Stimulated activated memory B cell treated with anti-CD40 and anti-IgM and Interleukin-4, amounts not matched to agents 10 μg/mL and 1 μg/mL and 100 μg/mL, for 72 hours (primary cell): ENCODE measurements at places on chromosomes 2 and 18.

DNA sequence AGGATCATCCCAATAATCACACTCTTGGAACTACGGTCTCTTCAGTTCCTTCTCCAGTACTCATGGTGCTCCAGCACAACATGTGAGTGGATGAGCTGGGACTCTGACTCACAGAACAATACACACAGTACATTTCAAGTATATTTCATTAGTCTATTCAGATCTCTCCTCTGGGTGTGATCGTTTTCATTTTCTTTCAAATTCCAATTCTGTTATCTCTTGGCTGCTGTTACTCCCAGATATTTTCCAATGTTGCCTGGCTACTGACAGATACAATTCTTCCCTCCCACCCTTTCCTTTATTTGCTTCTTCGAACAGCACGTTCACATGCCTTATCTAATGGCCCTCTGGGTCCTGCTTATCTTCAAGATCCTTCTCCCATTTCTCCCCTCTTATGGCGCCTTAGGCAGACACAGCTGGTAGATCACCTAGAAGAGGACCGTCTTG lies 216.0 kb downstream of the ACKR3 start:
- no peak for ATAC-seq

GRCh38 chr18:58490238-58490637 lies 138.7 kb downstream of the ALPK2 start:
- no peak for ATAC-seq

GRCh38 chr2:111910609-111911277 lies 12.3 kb downstream of the MERTK start:
- ATAC-seq: no peak

GRCh38 chr2:174120346-174120745 lies 128.0 kb downstream of the OLA1 start:
- ATAC-seq: no peak

DNA sequence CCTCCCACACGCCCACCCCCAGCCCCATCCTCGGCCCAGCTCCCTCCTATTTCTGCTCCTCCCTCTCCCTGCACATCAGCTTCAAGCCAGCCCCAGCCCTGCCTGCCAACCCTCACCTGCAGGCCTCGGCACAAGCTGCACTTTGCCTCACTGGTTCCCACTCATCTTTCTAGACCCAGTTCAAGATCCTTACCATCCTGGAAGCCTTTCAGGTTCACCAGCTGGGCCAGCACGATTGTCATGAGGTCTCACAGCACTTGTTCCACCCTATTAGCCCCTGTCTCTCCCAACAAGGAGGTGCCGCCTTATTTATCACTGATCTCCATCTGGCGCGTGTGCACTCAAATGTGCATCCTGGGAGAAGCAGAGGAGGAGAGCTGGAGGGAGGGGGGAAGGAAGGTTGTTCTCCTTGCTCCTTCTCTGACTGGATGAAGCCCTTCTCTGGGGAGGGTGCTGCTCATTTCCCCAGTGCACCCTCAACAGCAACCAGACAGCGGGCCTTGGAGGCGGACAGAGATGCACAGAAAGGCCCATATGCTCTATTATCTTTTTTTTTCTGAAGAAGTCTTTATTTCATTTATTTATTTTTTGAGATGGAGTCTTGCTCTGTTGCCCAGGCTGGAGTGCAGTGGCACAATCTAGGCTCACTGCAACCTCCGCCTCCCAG lies 15.5 kb upstream of the BIN1 start:
- no peak for ATAC-seq
